ENCODE measurements at places on chromosomes 3 and 15.

GRCh38 chr15:63599401-63600000 is 2.3 kb downstream of the FBXL22 start:
- DNase-seq, result no peak

GRCh38 chr3:100609963-100610362 is 562 bp downstream of the ADGRG7 start:
- no peak for DNase-seq

GRCh38 chr3:113927556-113927955 is 20.3 kb upstream of the ZDHHC23 start:
- no peak for DNase-seq

DNA sequence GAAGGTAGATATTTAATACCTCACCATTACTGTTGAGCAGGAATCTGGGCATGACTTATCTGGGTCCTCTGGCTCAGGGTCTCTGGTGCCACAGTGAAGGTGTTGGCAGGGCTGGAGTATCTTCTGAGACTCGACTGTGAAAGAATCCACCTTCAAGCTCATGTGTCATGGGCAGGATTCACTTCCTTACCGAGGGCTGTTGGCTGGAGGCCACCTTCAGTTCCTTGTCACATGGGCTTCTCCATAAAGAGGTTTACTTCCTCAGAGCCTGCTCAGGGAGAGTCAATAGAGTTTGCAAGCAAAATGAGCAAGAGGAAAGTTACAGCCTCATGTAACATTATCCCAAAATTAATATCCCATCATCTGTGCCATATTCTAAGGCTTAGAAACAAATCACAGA is 459.5 kb downstream of the NR2F2 start:
- DNase-seq, result no peak

DNA sequence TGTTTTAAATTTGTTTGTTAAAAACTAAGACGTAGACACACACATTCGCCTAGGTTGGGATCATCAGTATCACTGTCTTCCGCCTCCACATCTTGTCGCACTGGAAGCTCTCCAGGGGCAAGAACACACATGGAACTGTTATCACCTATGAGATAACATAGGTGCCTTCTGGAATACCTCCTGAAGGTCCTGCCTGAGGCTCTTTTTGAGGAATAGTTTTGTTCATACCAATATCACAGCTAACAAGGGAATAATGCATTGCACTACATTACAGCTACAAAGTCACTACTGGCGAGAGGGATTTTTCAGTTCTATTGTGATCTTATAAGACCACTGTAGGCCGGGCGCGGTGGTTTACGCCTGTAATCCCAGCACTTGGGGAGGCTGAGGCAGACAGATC is 29.9 kb downstream of the ZWILCH start:
- DNase-seq, result no peak

GRCh38 chr3:45151100-45151499 is 4.9 kb upstream of the CDCP1 start:
- no peak for DNase-seq

DNA sequence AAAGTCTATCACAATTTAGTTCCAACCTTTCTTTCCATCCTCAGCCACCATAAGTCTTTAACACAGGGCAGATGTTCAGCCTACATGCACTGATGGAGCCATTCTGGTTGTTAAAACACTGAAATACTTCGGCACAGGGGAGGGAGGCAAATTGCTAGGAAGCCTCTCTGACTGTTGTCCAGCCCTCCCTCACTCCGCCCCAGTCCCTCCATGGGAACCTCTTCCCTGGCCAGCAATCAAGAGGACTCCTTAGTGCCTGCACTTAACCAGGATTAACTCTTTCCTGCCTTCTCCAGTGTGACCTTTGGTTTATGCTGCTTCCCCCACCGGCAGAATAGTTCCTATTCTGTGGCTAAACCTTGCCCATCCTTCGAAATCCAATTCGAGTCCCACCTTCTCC is 47.0 kb upstream of the USP3 start:
- no peak for DNase-seq
